ENCODE measurements at places on chromosomes 7 and 10.

- no peak for DNase-seq
These were observed 55.8 kb downstream of the HBP1 start for GRCh38 chr7:107224374-107225223.

GRCh38 chr7:1638215-1638661 lies 31.8 kb upstream of the ELFN1 start:
- no peak for DNase-seq

- no peak for DNase-seq
These were observed 423.2 kb downstream of the IPMK start for GRCh38 chr10:57844387-57844998.

GRCh38 chr7:146670532-146670931 lies 553.9 kb downstream of the CNTNAP2 start:
- DNase-seq, result no peak

DNA sequence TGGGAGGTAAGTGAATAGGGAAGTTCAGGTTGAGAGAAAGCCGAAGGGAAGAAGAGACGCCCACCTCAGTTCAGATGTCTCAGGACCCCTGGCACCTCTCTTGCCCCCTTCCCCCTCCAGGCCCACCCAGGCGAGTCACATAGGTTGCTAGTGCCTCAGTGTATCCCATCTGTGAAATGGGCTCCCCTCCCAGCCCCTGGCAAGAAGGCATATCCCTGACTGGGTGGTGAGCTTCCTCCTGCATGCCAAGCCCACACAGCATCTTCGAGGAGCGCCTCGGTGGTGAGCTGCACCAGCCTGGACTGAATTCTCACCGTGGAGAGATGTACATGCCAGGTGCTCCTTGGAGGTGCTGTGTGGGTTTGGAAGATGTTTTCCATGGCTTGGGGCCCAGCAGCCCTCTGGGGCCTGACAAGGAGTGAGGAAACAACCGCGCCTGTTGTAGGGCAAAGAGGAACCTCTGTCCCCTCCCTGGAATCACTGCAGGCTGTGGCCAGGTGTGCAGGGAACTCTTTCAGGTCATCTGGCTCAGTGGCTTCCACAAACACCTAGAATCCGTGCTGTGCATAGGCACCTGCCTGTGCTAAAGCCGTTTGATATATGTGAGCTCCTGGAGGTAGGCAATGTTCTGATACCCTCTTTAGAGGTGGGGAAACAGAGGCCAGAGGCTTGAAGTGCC lies 45.1 kb downstream of the UNC5B start:
- no peak for DNase-seq

GRCh38 chr10:69232252-69232651 lies 12.1 kb downstream of the HKDC1 start:
- no peak for DNase-seq

DNA sequence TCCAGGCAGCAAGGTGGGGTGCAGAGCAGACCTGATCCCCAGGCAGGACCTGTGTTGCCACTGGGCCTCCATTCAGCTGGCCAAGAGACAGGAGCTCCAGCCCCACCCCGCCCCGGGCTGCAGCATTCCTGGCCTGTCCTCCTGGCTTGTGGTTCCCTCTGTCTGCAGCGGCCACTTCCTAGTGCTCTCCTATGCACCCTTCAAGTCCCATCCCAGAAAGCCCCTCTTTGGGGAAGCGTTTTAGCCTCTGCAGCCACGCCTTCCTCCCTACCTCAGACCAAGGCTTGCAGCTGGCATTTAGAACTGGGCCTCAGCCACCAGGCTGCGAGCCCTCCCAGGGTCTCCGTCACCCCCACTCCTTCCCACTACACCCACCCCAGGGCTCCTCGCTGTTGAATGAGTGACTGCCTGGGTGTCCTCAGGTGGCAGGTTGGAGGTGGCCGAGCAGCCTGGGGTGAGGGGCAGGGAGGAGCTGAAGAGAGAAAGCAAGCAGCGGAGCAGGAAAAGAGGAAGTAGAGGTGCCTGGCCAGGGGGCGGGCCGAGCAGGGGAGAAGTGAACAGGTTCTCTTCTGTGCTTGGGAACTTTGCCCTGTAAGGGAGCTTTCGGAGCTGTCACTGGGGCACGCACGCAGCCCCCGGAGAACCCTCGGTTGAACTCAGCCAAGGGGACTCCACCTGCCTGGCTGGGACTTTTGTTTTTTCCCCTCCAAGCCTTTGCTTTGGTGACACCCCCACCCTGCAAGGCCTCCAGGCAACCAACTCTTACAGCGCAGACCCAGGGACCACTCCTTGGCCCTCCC lies 109.1 kb upstream of the TNRC18 start:
- DNase-seq, result no peak

- no peak for DNase-seq
These were observed 251.4 kb upstream of the CTBP2 start for GRCh38 chr10:125411724-125412123.

GRCh38 chr7:141232286-141233051 lies 158.6 kb downstream of the TMEM178B start:
- DNase-seq, result no peak

DNA sequence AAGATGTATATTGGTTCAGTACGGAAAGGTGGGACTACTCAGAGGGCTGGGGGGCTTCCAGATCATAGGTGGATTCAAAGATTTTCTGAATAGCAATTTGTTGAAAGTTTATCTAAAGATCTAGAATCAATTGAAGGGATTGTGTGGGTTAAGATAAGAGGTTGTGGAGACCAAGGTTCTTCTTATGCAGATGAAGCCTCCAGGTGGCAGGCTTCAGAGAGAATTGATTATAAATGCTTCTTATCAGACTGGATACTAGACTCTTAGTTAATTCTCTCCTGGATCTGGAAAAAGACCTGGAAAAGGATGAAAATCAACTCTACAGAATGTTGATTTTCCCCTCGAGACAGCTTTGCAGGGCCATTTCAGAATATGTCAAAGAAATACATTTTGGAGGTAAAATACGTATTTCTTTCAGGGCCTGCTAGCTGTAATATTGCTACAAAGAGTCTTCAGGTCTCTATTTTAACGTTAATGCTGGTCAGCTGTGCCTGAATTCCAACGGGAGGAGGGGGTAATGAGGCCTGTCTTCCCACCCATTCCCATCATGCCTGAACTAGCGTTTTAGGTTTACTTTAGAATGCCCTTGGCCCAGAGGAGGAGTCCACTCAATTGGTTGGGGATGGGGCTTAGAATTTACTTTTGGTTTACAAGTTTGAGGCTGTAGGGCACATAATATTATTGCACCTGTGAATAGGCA lies 12.8 kb upstream of the GPR15LG start:
- DNase-seq, result no peak

DNA sequence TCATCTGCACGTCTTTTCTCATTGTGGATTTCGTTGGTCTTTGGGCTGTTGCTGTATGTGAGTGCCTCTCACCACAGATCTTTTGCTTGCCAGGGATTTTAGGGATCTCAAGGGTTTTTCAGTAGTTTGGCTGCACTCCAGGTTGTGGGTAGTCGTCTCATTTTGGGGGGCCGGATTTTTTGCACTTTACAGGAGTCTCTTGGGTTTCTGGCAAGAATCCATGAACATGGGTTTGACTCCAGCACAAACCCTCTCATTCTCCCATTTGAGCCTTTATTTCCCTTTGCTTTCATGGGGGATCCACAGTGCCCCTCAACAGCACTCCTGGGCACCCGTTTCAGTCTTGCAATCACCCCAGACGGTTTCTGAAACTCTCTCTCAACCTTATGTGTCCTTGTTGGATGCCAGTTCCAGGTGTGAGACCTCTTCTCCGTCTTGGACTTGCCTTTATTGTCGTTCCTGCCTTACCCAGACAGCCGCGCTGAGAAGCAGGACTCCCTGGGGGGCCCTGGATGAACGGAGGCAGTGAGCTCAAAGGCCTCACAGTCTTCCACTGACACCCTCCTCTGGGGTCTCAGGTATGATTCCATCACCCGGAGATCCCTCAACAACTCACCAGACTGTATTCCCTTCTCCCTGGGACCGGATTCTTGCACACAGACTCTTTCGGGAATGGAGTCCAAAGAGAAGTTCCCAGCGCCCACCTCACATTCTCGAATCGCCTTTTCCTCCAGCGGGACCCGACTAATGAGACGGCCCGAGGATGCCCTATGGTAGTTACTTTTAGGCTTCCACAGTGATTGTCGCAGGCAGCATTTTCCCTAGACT lies 18.8 kb upstream of the ZNF273 start:
- DNase-seq, result no peak

GRCh38 chr7:111953611-111954010 lies 252.6 kb downstream of the DOCK4 start:
- DNase-seq, result peak; percentile 23

DNA sequence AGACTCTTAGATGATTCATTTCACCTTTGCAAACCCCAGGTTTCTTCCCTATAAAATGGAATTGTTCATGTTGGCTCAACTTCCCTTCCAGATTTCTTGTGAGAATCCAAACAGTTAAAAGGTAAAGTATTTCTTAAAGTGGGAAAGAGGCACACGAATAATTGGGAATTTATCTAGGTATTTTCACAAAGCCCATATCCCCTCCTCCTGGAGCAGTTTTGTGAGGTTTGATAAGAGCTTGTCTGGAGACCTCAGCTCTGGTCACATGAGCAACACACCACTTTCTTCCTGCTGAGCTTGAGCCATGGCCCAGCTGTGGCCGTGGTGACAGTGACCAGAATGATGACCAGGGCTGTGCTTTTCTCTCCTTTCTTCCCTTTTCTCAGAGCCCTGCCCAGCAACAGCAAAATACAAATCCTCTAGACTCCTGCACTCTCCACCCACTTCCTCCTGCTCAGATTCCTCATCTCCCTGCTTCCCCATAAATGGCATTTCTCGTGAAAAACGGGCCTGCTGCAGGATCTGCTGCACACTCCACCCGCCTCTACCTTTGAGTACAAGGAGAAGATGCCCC lies 87.7 kb downstream of the PIK3CG start:
- DNase-seq, result no peak

GRCh38 chr10:65358565-65358964 lies 1567.3 kb upstream of the LRRTM3 start:
- DNase-seq, result no peak

GRCh38 chr7:27172315-27172774 lies 1.8 kb downstream of the HOXA10 start:
- no peak for DNase-seq

DNA sequence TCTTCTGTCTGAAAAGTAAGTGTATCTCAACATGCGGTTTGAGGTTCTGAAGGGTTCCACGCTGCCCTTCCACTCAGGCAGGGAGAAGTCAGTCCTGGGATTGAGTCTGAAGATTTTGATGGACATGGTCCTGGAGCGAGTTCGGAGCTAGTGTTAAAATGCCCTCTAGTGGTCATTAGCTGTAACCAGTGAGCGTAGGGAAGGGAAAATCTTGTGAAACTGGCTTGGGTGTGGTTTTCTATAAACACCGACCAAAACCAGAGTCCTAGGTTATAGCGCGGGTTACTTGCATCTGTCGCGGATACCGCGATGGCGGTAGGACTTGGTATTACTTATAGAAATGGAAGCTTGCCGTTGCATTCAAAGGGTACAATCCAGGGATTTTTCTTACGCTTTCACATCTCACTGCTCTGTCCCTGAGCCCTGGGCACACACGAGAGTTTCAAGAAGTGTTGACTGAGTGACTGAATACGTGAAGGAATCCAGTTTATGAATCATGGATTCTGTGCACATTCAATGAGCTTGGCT lies 348.2 kb upstream of the C7orf33 start:
- DNase-seq, result peak; percentile 32

- no peak for DNase-seq
These were observed 590.3 kb upstream of the SORCS1 start for GRCh38 chr10:107754814-107755213.

DNA sequence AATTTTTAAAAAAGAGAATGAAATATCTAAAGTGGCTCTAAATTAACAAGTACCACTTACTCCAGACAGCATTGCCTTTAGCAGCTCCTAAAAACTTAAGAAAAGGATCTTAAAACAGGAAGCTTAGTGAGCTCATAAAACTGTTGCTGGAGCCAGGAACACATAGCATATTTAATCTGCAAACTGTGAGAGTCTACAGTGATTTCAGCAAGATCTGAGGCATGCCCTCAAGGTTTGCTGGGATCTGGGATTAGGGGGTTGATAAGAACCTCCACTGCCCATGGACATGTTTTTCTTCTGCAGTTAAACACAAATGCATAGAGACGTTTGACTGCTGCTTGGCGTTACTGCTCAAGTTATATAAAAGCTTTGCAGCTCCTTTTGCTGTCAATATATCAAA lies 3.8 kb downstream of the GLI3 start:
- no peak for DNase-seq

DNA sequence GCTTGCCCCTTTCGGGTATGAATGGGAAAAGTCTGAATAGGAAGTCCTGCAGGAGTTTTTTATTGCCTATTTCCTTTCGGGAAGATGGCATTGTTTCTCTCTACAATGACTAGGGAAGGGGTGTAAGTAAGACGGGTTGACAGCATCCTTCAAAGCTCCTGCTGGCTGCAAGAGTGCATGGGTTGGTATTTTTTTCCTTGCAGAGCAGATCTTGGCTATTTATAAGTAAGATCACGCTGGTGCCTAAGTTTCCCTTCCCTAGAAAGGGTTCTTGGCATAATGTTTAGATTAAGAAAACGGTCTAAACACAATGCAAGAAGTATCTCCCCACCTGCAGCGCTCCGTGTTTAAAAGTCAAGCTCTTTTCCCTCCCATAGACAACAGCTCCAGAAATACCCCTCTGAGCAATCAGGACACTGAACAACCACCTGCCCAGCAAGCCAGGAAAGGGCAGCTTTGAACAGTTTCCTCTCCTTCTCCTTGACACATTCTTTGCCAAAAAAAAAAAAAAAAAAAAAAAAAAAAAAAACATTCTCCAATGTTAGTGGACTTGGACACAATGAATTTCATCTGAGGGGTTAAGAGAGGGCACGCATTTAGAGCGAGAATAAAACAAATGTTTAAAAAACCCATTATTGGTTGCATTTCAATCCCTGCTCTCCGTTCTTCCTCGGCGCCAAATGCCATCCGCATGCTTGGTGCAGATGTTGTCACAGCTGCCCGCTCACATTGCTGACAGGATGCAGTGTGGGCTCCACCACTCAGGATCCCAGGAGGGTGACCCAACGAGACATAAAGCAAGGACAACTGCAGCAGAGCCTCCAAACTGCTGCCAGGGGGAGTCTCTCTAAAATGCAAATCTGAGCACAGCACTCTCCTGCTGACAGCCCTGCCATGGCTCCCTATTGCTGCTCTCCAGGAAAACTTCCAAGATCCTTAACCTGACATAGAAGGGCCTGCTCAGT lies 427.4 kb upstream of the MGMT start:
- DNase-seq, result no peak

GRCh38 chr7:71354716-71355115 lies 222.8 kb downstream of the GALNT17 start:
- DNase-seq, result no peak

DNA sequence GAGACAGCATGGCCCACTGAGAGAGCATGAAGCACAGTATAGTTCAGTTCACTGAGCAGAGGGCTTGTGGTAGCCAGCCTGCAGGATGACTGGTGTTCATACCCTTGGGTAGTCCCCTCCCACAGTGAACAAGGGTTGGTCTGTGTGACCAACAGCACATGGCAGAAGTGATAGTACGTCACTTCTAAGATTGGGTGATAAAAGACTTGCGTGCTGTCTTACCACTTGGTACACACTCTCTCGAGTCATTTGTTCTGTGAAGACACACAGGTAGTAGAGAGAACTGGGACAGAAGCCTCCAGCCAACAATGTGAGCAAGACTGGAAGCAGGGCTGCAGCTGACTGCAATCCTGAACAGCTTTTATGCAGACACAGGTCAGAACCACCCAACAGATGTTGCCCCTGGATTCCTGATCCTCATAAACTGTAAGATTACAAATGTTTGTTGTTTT lies 14.6 kb downstream of the EPC1 start:
- no peak for DNase-seq

GRCh38 chr10:102072673-102073527 lies 7.8 kb downstream of the HPS6 start:
- DNase-seq, result peak; percentile 36

Data from NCI-H1930 (cell line).